Stimulated activated CD8-positive, alpha-beta memory T cell treated with anti-CD3 and anti-CD28 coated beads, Interleukin-4, amount 100 ng/mL, for 1 hour (primary cell): ENCODE measurements at places on chromosomes 11 and 22.

- DNase-seq: no peak
Measured at GRCh38 chr11:45723397-45723796, 58.0 kb upstream of the CHST1 start.

- no peak for DNase-seq
Measured at GRCh38 chr11:125579811-125580210, 10.5 kb downstream of the EI24 start.

DNA sequence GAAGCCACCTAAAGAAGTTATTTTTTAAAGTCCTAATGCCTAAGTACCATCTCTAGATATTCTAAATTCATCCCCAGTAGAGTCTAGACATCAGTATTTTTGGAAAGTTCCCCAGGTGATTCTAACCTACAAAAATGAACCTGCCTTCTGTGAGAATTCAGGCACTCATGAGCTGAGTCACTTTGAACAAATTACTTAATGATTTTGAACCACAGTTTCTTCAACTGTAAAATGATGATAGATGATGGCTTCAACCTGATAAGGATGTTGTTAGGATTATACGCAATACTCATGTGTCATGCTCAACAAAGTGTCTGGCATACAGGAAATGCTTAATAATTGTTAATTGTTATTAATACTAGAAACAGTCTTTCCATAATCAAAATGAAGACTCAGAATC is 82.8 kb upstream of the OR5AK2 start:
- DNase-seq: no peak

- no peak for DNase-seq
Measured at GRCh38 chr22:42912059-42912458, 55.0 kb upstream of the ARFGAP3 start.

- DNase-seq: no peak
Measured at GRCh38 chr11:86954269-86955110, 705 bp downstream of the FZD4 start.

DNA sequence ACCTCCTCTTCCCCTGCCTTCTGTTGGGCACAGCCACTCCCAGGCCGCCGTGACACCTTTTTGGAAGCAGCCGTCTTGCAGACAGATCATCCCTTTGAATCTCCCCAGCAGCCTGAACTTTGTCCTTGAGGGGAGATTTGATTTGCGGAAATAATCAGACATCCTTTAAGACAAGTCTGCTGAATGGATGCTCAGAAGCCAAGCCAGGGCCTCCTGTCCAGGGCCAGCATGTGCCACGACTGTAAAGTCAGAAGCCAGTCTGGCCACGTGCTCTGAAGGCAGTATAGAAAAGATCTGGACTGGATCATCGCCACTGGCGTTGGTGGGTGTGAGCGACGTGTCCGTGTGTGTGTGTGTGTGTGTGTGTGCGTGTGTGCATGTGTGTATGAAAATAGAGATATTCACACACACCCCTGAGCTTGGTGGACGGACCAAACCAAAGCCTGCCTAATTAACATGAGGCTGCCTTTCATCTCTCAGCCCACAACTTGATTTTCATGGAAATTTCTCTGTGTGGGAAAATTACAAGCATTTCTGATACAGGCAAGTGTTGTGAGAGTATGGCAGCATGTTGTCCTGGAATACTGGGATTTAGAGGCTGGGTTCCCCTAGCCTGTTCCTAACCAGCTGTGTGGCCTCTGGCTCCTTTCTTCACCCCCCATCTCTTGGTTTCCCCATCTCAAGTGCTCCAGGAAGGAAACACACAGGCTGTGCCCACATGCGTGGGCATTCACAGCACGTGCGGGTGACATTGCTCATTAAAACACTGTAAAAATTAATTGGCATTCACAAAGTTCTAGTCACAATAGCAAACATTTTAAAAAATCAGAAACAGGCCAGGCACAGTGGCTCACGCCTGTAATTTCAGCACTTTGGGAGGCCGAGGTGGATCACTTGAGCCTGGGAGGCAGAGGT is 61.8 kb upstream of the WNT7B start:
- DNase-seq: no peak

DNA sequence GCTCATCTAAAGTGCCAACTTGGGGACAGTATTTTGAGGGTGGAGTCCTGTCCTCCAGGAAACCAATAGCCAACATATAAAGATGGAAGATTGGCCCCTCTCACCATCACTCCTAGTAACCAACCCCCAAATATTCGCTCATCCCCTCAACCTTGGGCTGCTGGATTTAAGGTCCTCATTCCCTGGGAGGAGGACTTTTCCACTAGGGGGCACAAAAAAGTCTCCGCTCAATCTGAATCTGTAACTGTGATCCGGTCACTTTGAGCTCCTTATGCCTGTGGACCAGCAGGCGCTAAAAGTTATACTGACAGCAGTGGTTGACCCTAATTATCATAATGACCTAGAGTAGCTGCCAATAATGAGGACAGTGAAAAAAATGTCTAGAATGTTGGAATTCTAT is 20.5 kb upstream of the CLPB start:
- no peak for DNase-seq

GRCh38 chr22:17097701-17098100 is 12.9 kb downstream of the IL17RA start:
- no peak for DNase-seq

DNA sequence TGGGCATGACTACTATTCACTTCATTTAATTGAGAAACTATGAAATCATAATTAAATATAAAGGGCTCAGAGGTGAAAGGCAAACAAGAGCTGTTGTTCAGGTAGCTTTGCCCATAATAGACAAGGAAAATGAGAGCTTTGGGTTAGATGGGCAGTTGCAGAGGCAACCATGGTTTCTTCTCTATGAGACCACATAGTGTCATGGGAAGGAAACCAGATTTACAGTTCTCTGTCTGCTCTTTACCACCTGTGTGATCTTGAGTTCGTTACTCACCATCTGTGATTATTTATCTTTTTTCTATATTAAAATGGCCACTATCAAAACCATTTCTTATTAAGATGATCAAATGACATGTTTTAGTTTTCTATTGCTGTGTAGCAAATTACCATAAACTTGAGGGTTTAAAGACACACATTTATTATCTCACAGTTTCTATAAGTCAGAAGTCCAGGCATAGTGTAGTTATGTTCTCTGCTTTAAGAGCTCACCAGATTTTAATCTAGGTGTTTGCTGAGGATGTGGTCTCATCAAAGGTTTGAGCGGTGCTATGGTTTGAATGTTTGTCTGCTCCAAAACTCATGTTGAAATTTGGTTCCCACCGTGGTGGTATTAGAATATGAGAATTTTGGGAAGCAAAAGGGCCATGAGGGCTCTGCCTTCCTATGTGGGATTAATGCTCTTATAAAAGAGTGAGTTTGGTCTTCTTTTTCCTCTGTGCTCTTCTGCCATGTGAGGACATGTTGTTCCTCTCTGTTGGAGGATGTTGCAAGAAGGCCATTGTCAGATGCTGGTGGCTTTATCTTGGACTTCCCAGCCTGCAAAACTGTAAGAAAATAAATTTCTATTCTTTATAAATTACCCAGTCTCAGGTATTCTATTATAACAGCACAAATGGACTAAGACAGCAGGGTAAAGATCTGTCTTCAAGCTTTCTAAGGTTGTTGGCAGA is 38.2 kb downstream of the OR2AG2 start:
- DNase-seq: no peak

- DNase-seq: no peak
Measured at GRCh38 chr22:46614025-46614931, 5.9 kb upstream of the GRAMD4 start.

GRCh38 chr11:101552888-101553287 is 30.9 kb downstream of the TRPC6 start:
- DNase-seq: no peak

- no peak for DNase-seq
Measured at GRCh38 chr11:70050243-70050642, 27.9 kb upstream of the ANO1 start.

DNA sequence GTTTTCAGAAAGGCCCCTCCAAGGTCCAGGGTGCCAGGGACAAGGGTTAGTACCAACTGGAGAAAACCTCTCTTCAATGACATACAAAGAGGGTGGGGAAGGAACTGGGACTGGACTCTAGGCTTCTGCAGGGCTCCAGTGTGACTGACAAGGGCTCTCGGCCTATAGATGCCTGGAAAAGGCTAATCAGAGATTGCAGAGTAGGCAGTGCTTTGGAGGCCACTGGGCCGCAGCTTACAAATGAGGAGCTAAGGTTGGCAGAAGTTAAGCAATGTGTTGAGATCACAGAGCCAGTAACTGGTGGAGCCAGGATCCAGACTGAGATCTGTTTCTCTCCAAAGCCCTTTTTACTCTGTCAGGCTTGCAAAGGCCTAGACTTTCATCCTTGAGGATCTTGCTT is 7.4 kb upstream of the DGKZ start:
- DNase-seq: no peak

GRCh38 chr11:75475767-75476650 is 43.0 kb upstream of the KLHL35 start:
- no peak for DNase-seq

GRCh38 chr11:72353861-72354260 is 80.5 kb downstream of the CLPB start:
- DNase-seq: no peak
